ENCODE measurements at places on chromosomes 12 and 14. TPM values are rescaled to one million over a fixed set of nuclear protein-coding genes. Genes with fewer than 3 reads are reported as not detected.

Gene MAP3K9
- 6.6 TPM for total RNA-seq

Gene KITLG
- total RNA-seq, result 0.29 TPM

Gene DCD
- total RNA-seq, result not detected

DNA sequence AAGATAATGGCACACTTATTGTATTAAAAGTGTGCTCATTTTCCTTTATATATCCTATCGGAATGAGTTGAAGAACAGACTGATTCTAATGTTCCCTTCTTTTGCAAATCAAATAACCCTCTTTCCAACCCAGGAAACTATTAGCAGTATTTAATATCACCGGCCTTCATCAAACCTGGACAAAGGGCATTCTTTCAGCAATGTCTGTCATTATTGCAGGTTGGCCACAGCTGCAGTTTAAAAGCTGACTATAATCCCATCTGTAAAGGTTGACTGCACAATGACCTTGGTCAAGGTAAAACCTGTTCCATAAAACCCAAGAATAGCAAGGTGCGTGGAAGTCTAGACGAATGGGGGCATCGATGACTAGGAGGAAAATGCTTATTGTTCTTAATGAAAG is 472.3 kb upstream of the SOX5 start:
- no peaks in the 10 kb centered on the region for H3K27me3 ChIP-seq
- DNase-seq, result no peak
- no peak overlapping the region for H3K27ac ChIP-seq
- no peaks in the 10 kb centered on the region for H3K36me3 ChIP-seq
- H3K4me3 ChIP-seq, result no peak overlapping the region
- H3K4me1 ChIP-seq, result no peaks in the 10 kb centered on the region

GRCh38 chr12:130770413-130771028 is 54.4 kb upstream of the RIMBP2 start:
- no peak overlapping the region for H3K27ac ChIP-seq
- H3K27me3 ChIP-seq, result no peaks in the 10 kb centered on the region
- H3K4me1 ChIP-seq, result no peaks in the 10 kb centered on the region
- DNase-seq, result no peak
- H3K4me3 ChIP-seq, result no peak overlapping the region
- H3K36me3 ChIP-seq, result no peaks in the 10 kb centered on the region

Data from T-cell (primary cell).